ENCODE measurements at places on chromosomes 7 and 10.

DNA sequence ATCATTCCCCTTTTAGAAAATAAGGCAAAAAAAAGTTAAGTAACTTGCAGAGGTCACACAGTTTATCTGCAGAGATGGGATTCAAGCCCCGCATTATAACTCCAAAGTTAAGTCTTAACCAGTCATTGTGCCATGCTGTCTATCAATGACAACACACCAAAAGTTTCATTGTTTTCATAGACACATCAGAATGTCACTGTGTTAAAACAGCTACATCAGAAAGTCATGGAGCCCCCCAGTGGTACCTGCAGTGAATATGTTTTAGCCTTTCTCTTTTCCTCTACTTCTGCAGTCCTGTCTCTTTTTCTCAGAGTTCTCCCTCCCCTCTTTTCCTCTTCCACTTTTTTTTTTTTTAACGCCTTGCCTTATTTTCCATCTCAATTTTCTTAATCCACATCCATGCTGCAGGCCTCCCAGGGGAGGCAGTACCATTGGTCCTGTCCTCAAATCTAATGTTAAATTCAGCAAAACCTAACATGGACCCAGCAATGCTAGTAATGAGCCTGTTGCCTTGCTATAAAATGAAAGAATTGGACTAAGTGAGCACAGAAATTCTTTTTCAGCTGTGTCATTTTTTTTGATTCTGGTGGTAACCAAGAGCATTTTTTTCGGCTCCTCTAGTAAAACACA, 3.8 kb upstream of the NRCAM start:
- DNase-seq = peak; percentile 68

- DNase-seq = peak; percentile 42
Measured at GRCh38 chr7:76257973-76258372, 44.5 kb upstream of the HSPB1 start.

DNA sequence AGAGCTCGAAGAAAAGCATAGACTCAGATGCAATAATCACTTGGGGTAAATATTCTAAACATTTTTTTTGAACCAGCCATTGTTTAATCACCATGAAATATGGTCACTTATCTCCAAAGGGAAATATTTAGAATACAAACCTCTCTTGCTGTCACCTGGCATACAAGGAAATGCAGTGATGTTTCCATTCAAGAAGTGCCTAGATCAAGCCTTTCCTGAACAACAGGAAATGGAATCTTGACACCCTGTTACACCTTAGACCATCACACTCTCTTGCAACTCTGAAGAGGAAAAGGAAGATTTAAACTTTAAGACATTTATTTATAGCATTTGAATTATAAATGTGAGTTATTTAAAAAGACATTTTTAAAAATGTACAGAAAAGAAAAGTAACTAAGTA, 263.0 kb upstream of the BMPER start:
- DNase-seq = no peak

DNA sequence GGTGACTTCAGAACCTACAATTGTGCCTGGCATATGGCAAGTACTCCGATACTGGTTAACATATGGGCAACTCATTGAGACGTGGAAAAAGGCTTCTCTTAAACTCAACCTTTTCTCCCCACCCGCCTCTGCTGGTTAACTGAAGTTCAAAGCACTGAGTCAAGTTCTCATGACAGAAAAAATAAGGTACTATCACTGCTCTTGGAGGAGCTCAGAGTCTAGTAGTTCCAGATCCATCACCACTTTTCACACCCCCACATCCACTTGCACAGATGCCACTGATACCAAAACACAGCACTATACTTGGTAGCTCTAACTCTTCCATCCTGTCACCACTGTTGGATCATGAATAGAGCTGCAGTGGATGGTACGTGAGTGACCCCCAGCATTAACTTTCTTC, 36.2 kb downstream of the CCDC6 start:
- no peak for DNase-seq

- DNase-seq = peak; percentile 62
Measured at GRCh38 chr10:86688398-86688921, 20.1 kb downstream of the LDB3 start.

DNA sequence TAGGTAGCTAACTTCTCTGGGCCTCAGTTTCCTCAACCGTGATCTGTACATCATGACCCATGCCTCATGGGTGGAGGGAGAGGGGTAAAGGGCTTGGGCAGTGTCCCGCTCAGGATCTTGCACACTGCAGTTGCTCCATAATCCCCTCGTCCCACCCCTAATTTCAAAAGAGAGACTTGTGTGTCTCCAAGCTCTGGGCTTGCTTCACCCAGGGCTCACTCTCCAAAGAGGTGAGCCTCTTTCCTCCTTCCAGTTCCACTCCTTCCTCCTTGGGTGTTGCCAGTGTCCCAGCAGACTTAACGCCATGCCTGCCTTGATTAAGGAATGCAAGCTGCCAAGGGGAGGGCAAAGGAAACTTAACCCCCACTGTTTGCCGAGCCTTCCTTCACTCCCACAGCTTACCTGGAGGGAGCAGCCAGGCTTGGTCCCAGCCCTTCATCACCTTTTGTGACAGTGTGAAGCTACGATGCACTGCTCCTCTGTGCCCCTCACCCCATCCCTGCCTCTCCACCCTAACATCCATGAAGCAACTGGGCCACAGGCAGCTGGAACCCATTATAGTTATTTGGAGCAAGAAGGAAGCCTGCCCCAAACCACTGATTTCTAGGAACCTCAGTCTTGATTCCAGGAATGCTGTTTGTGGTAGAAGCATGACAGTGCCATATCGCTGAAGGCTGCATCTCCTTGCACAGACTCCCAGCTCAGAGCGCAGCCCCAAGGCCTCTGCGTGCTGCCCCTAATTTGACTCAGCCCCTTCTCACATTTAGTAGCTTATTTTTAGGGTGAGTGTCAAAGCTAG, 363.3 kb downstream of the TNS3 start:
- no peak for DNase-seq

DNA sequence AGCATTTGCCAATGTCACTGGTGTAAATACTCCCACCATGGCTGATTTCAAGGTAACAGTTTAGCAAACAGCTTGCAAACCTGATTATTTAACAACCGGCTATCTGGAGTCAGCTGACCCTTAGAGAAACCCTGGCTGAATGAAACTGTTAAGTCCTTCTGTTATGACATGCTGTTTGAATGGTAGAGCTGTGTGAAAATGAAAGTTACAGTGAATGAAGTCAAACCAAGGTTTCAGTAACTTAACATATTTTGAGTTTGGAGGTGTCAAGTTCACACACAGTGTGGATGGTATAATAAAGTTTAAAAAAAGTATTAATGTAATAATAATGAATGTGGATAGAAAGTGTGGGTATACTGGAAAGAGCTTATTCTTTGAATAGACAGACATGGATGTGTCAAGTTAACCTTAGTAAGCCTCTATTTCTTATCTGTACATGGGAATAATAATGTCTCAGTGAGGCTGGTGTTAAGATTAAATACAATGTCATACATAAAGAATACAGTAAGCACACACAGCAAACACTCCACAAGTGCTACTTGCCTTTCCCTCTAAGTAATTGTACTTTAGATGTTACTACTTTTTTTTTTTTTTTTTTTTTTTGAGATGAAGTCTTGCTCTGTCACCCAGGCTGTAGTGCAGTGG, 150.4 kb downstream of the TAX1BP1 start:
- no peak for DNase-seq

DNA sequence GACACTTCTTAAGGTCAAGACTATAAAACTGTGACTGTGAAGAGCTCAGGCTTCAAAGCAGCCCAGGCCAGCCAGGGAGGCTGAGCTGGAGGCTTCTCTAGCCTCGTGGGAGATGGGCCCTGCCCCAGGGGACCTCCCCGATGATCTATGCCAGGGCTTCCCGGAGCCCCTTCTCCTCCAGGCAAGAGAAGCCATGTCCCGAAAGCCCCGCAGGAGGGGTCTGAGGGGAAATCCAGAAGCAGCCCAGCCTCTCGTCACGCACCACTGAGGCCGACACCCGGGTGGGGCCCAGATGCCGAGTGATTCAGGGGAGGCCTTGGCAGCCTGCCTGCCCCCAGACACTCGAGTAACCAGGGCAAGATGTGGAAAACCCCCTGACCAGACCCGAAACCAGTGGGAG, 63.7 kb downstream of the PROSER2 start:
- no peak for DNase-seq

- no peak for DNase-seq
Measured at GRCh38 chr7:90693939-90694338, 97.8 kb downstream of the CDK14 start.

DNA sequence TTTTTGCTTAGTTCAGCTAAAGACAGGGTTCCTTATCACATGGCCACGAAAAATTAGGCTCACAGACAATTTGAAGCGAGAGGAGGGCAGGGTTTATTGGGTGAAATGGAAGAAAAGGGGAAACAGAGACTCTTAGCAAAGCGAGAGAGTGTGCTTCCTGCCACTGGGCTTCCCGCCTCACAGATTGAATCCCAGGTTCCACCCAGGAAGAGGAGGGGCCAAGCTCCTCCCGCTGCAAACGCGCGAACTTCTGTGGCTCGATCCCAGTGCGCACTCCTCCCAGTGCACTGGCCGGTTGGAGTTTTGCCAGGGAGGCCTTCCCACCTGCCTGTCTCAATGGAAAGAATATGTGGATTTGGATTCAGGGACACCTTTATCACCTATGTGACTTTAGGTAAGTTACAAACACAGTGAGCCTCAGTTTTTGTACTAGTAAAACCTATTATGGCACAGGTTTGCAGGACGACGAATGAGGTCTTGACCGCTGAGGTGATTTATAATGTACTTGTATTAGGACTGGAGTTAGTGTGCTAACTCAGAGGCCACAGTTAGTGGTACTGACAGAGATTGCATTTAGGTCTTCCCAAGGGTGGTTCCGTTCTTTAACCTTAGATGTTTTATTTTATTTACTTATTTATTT, 48.5 kb upstream of the SP8 start:
- peak; percentile 66 for DNase-seq

DNA sequence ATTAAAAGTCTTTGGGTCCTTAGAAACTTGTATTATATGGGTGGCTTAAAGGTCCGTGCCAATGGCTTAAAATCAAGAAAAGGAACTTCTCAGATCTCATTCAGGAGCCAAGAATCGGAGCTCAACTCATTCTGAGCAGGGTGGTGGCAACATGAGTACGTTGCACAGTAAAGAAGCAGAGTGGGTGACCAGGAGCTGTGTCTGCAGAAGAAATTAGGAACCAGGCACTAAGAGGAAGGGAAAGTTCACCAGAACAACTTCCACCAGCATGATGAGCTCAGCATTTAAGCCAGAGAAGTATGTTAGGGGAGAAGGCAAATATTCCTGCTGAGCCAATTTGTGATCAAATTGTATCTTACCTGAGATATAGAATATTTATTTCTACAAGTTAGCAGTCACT, 236.0 kb upstream of the NRP1 start:
- DNase-seq = no peak

- DNase-seq = no peak
Measured at GRCh38 chr7:157767506-157768197, 430.8 kb downstream of the DNAJB6 start.

- no peak for DNase-seq
Measured at GRCh38 chr7:42080841-42081586, 156.0 kb downstream of the GLI3 start.
